ENCODE measurements at places on chromosomes 16 and 17.

GRCh38 chr17:31453896-31454295 lies 62.4 kb downstream of the RAB11FIP4 start:
- no peak for DNase-seq

GRCh38 chr17:7797976-7798375 lies 36.0 kb upstream of the KDM6B start:
- no peak for DNase-seq

- DNase-seq: peak; percentile 42
Observed at GRCh38 chr17:18025945-18026776, 12.8 kb downstream of the ATPAF2 start.

- no peak for DNase-seq
Observed at GRCh38 chr16:85181739-85182129, 69.5 kb upstream of the CIBAR2 start.

DNA sequence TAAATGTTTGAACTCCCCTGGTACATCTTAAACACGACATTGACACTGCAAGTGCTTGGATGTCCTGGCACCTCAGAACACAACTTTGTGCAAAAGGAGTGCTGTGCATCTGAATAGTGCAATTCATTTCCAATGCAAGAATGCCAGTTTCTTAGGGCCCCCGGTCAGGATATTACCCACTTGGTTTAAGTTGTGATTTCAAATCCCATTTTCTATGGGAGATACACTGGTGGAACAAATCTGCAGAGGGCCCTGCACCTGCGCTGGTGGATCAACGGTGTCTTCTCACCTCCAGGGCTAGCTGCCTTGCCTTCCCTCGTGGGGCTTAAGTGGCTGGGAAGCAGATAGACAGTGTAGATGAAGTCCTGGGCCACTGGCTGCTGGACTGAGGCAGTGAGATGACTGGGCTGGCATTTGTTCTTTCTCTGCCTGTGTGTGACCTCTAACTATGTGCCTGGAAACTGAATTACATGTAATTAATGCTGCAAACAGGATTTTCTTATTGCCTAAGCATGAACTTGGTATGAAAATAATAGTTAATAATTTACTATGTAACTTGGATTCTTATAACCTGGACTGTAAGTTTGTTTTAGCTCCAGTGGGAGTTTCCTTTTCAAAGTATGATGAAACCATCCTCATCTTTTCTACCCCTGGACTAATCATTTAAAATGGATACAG lies 20.9 kb downstream of the HAPSTR1 start:
- no peak for DNase-seq

GRCh38 chr16:25796239-25796638 lies 104.5 kb downstream of the HS3ST4 start:
- DNase-seq: no peak

- no peak for DNase-seq
Observed at GRCh38 chr17:52136166-52136565, 22.3 kb downstream of the CA10 start.

DNA sequence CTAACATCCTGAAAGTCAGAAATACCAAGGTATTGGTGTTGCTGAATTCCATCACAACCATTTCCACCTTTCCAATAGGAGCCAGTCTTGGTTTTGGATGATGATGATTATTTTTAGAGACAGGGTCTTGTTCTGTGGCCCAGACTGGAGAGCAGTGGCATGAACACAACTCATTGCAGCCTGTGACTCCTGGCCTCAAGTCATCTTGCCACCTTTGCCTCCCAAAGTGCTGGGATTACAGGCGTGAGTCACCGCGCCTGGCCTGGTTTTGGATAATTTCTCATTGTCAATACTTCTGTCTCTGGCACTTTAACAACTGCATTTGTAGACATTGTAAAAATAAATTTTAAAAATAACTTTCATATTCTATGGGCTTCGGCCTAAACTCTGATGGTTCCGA lies 22.6 kb downstream of the STAT5B start:
- no peak for DNase-seq

DNA sequence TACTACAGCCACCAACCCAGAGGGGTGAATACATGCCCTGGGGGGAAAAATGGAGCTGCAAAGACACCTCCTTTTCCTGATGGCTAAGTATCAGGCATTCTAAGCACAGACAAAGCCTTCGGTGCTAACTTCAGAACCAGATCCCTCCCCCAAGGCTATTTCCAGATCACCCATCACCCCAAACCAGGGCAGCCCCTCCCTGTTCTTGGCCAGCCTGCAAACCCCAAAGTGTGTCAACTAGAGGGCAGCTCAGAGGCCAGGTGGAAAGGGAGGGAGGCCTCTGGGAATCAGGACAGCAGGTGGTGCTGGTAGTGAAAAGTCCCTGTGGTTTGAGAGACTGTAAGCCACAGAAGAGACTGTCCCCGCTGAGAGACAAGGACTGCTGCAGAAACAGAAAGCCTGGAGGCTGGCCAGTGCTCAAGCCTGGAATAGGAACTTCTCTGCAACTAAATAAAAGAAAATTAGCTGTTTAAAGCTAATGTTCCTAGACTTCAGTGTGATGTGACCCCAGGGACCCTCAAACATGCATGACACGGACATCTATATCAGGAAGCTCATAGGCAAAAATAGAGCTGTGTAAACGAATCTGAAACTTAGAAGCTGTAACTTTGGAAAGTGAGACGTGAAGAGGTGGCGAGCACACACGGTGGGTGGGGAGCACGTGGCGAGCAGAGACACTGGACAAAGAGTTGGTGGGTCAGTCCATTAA lies 9.1 kb downstream of the TUBG1 start:
- no peak for DNase-seq

DNA sequence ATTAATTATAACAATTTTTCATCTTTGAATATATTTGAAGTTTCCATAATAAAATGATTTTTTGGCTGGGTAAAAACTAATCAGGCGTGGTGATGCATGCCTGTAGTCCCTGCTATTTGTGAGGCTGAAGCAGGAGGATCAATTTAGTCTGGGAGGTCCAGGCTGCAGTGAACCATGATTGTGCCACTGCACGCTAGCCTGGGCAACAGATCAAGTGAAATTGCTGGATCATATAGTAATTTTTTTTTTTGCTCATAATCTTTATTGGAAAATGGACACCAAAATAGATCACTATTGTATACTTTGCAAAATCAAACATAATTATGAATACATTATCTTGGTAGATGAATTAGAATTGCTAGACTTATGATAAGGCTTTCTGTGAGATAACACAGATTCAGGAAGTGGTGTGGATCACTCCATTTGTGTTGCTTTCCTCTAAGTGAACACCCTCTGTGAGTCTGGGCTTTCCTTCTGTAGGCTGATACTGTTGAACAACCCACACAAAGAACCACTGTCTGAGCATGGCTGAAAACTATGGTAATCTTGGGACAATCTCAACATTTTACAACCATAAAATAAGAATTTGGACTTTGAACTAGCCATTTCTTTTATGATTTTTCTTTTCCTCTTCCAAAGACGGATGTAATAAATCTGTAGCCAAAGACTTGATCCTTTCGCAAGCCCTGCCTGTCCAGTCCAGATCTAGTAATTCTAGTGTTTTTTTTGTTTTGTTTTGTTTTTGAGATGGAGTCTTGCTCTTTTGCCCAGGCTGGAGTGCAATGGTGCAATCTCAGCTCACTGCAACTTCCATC lies 5.6 kb upstream of the ST3GAL2 start:
- DNase-seq: no peak

DNA sequence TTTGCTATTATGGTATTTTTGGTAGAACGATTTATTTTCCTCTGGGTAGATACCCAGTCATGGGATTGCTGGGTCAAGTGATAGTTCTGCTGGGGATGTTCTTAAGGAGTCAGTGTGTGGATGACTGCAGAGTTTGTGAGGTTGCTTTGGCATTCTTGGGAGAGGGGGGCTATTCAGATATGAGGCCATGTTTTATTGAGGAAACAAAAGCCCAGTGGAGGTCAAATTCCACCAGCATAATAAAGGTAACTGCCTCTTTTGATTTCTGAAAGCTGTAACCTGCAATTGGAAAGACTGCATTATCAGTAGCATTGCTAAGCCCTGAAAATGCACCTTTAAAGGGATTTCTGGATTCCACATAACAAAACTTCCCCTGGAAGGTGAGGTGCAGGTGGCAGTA lies 43.7 kb upstream of the HNF1B start:
- DNase-seq: no peak

DNA sequence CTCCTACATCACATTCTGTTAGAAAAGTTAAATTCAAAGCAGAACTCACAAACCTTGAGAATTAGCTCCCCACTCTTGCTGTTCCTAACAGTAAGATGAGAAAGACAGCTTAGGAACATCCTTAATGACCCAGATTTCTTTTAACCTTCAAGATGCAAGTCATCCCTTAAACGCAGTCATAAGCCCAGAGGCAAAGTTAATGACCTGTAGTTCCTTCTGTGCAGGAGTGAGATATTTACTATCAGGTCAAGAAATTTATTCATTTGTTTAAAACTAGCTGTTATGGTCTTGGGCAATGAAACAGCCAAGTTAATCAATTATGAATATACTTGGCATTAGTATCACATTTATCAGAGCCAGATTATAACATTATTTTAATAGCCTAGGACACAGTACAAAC lies 37.1 kb downstream of the NXPH3 start:
- no peak for DNase-seq

DNA sequence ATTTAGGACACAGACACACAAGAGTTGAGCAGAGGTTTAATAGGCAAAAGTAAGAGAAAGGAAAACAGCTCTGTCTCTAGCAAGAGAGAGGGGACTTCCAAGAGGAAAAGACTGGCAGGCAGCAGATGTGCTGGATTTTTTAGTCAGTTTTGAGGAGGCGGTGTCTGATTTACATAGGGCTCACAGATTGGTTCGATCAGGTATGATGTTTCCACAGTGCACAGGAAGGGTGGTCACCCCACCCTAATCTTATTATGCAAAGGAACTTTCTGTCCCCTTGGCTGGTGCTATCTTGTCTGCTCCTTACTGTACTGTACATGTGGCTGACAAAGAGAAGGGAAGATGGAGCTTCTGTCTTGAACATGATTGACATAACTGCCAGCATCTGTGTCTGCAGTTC lies 25.3 kb downstream of the BFAR start:
- peak; percentile 66 for DNase-seq
